GM19239 (cell line): ENCODE measurements at places on chromosomes 5 and 9.

GRCh38 chr9:479971-480350, 265.3 kb downstream of the DOCK8 start:
- DNase-seq, result no peak

- DNase-seq, result no peak
Measured at GRCh38 chr9:87729246-87729645, 3.3 kb downstream of the CTSL start.

- no peak for DNase-seq
Measured at GRCh38 chr9:99167694-99168093, 54.0 kb downstream of the ALG2 start.

GRCh38 chr9:108603141-108603540, 252.6 kb downstream of the ACTL7B start:
- DNase-seq, result no peak

- no peak for DNase-seq
Measured at GRCh38 chr5:178074266-178074952, 38.9 kb upstream of the N4BP3 start.

DNA sequence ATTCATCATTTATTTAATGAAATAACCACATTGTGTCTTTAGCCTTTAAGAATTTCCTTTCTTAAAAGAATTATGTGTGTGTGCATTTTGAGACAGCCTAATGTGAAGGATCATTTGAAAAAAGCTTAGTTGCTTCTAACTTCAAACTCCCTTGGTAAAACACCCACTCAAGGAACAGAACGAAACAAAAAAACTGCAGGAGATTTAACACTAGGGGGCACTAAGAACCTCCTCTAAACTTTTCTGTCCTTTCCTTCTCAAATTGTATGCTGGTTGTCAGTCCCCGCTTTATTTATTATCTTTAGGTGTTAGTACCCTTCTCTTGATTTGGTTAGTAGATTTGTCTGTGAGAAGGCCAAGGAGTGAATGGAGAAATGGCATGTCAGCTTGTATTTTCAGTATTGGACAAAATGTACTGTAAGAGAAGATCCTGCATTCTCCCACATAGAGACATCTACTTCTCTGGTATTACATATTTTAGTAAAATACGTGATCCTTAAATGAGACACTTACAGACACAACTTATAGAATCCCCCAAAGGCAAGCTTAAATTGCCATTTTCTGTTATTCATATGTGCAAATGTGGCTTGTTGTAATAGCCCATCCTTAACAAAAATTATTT, 229.7 kb downstream of the MRPS30 start:
- DNase-seq, result peak; percentile 2

DNA sequence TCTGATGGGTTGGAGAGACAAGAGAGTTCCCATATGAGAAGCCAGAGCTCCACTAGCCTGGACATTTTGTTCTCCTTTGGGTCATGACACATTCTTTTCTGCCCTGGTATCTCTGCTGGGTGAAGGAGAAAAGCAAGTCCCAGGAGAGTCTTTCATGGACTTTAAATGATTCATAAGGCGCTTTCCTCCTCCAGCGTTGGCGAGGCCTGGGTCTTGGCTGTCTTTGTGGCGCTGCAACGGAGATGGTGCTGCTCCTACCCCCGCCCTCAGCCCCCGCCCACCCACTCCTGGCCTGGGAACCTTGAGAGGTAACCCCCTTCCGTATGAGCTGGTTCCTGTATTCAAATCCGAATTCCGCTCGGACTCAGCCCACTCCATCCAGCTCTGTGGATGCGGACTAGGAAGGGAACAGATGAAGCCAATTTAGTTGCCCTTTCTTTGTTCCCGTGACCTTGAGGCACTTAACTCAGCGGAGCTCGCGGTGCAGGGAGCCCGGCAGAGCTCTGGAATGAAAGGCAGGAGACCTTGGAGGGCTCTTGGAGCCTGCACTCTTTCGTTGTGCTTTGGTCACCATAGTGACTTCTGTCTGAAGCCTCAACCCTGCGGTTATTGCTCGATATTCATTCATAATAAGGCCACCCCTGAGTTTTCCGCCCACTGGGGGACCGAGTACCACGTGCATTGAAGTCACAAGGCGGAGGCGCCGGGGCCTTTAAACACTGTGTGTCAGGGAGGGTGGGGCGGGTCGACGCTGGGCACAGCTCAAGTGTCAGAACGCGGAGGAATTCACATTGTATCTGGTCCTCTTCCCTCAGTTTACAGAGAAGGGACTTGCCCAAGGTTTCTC, 14.0 kb upstream of the PWWP2A start:
- DNase-seq, result no peak

DNA sequence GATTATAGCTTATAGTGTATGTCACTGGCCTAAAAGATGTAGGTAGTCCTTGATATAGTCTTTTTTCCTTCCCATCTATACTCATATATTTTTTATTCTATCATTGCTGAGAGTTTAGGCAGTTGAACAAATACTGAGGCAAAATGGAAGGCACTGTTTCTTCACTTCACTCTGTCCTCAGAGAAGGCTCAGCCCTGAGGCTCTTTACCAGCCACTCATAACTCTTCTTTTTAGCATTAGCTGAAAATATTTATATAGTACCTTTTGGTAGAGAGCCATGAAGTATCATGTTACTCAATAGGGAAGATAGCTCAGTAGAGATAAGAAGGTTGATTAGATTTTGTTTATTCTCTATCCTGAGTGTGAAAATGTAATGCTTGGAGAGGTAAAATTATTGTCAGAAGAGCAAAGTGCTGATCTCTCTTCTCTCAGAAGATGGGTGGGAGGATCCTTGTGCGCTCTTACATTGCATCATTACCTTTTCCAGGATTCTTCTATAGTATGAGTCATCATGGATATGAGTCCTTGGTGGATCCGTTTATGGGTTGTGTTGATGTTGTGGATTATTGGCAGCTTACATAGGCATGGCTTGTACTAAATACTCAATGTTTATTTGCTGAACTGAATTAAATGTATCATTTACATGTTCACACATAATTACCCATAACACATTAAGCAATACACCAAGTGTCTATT, 88.1 kb downstream of the ANXA1 start:
- DNase-seq, result no peak
